H9 (cell line): ENCODE measurements at places on chromosomes 6 and 20.

GRCh38 chr6:5250911-5251310 is 9.8 kb downstream of the LYRM4 start:
- no peak for DNase-seq

- no peak for DNase-seq
These were observed 114.7 kb downstream of the SASH1 start for GRCh38 chr6:148457137-148457842.

DNA sequence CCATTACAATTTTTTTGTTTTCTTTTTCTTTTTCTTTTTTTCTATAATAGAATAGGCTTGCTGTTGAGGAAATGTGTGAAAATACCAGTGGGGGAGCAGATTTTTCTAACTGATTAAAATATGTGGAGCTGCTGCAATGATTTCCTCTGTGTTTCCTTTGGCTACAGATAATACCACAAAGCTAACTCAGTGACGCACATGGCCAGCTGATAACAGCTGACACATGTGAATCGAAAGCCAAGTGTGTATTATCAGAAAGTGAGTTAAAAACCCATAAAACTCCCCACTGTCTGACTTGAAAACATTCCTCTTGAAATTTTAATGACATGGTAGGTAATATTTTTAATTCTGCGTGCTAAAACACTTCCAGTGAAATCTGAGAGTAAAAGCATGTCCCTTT is 70.8 kb upstream of the AHI1 start:
- DNase-seq: no peak

- DNase-seq: peak; percentile 76
These were observed 3.8 kb upstream of the LPA start for GRCh38 chr6:160667639-160668481.

GRCh38 chr6:37517411-37517812 is 17.7 kb upstream of the CCDC167 start:
- no peak for DNase-seq
